ENCODE measurements at places on chromosomes 7 and 10.
A peak's percentile ranks its signal among the peaks of the same experiment; 100 is the strongest.

DNA sequence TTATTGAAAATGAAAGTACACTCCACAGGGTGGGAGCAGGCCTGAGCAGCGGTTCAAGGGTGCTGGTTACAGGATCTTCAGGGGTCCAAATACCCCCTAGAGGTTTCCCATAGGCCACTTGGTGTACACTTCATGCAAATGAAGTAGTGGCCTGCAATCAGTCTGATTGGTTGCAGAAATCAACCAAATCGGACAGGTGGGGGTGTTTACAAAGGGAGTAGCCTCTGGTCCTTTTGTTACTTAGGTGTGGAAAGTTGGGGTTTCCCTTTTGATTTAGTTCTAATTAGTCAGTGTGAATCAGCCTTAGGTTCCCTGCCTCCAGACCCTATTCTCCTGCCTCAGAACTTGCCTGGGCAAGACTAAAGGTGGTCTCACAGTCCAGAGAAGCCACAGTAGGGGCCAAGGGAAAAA lies 49.6 kb downstream of the SYPL1 start:
- no peak for DNase-seq

DNA sequence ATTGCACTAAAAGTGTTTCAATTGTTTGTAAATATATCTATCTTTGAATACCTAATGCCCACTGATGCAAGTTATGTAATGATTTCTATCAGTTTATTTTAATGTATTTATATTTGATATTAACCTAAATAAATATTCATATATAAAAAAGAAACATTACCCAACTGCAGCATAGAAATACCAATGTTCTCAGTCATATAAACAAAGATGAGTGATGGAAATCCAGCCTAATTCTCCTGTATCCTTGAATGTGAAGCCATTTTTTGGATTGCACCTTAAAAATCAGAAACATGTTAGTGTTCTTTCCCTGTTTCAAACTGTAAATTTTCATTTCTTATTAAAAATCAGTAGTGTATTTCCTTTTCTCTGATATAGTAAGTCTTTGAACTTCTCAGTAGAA lies 305.8 kb upstream of the GNAI1 start:
- no peak for DNase-seq

GRCh38 chr10:22320591-22321155 lies at the start of gene BMI1:
TSS of gene BMI1 (plus strand) at chr10:22321099. CDS start at chr10:22326450, 5,351 bp downstream.
- DNase-seq, result peak; percentile 45

- DNase-seq, result no peak
Observed at GRCh38 chr7:69090936-69091335, 507.3 kb upstream of the AUTS2 start.

GRCh38 chr10:30058570-30059132 lies 735 bp downstream of the JCAD start:
- no peak for DNase-seq

DNA sequence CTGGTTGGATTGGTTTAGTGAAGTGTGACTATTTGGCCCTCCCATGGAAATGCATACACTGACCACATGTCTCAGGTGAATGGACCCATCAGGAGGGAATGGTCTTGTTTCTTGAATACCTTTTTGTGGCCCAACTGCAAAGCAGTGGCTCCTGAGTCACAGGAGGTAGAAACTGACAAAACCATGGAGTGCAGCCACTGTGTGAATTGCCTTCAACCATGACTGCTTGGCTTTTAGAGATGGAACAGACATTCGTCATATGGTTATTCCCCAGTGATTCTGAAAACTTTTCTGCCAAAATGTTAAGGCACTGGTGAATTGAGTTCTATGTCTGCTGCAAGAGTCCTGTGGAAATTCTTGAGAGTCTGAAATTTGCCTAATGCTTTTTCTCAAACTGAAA lies 64.7 kb downstream of the CDK14 start:
- DNase-seq, result no peak

DNA sequence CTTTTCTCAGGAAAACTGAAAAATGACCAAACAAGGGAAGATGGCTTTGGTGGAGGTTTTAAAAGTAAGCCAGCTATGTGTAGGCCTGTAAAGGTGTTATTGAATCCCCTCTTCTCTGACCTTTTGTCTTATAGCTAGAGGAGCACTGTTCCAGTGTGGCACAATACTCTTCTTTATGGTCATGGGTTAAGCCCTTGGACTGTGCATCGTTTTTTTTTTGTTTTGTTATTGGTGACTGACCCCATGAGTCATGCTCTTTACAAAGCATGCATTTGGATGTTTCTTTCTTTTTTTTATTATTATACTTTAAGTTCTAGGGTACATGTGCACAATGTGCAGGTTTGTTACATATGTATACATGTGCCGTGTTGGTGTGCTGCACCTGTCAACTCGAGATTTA lies 19.6 kb upstream of the FAM25A start:
- no peak for DNase-seq

DNA sequence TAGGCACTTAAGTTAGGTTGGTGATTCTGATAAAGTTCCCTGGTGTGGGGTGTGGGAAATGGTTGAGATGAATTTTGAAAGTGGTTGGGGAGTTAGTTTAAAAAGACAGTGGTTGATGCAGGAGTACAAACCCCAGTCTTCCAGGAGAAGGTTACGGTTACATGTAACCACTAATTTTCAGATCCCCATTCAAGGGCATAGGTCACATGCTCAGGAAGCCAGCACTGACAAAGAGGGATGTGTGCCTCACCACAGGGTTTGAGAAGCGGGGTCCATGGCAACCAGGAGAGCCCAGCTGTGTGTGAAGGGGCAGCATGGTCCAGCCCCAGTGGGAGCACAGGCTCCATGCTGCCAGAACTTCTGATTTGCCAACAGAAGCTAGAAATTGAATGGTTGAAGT lies 144.2 kb downstream of the MDFIC start:
- DNase-seq, result no peak

GRCh38 chr7:87210506-87210905 lies 9.0 kb downstream of the TMEM243 start:
- no peak for DNase-seq

DNA sequence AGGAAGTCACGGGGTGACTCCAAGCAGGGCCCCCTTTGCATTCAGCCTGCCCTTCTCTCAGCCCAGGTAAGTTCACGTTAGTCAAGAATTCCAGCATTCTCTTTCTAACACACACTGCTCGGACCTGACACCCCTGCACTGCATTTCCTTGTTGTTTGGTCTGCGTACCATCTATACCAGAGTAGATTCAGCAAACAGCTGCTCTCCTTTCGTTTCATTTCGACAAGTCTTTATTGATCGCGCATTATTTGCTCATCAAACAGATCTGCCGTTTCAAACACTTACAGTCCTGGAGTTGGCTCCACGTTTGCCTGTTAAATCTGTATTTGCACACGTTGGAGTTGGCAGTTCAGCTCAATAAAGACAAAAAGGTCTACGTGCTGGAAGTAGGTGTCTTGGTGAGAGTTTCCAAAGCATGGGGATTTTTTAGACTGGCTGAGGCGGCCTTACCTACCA lies 495.1 kb downstream of the RPS24 start:
- no peak for DNase-seq

DNA sequence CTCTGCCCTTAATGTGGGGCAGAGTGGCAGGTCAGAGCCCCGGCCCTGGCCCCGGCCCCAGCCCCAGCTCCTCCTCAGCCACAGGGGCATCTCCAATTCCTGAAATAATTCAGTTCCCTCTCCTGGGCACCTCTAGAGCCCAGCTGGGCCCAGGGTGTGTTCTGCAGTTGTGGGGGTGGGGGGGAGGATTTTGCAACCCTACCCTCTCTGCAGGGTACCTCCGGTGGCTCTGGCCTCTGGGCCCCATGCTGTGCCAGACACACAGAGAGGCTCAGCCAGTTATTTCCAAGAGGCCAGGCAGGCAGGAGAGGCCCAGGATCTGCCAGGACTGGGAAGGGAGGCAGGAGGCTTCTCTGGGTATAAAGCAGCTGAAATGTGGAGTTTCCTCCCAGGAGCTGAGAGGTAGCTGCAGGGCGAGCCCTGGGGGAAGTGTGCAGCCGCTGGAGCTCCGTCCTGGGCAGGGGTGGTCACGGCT lies 47.9 kb downstream of the PWWP2B start:
- no peak for DNase-seq

GRCh38 chr7:73668103-73668885 lies 663 bp downstream of the VPS37D start:
- no peak for DNase-seq

- peak; percentile 1 for DNase-seq
Observed at GRCh38 chr10:113381981-113382509, 170.8 kb upstream of the HABP2 start.

- no peak for DNase-seq
Observed at GRCh38 chr10:105718207-105718995, 1077.3 kb downstream of the SORCS3 start.

- DNase-seq, result no peak
Observed at GRCh38 chr7:128836729-128837348, 6.6 kb downstream of the FLNC start.

- no peak for DNase-seq
Observed at GRCh38 chr7:70590126-70590854, 541.7 kb upstream of the GALNT17 start.

DNA sequence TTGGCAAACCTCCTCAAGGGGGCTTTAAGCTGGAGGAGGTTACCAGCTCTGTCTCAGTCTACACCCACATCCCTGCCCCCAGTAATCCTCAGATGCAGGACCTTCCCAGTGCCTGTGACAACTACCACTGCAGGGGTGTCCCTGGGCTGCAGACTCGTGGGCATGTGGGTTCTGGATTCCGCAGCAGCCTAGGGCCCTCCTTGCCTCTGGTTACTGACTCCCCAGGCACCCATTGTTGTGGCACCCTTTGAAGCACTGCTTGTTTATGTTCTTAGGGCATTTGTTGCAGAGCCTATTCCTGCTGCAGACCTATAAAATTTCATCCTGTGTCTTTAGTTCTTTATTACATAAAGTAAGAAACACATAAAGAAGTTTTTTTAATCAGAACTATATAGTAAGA lies 51.1 kb upstream of the GJD4 start:
- no peak for DNase-seq

- DNase-seq, result no peak
Observed at GRCh38 chr10:105070952-105071351, 429.9 kb downstream of the SORCS3 start.

GRCh38 chr7:33183504-33183903 lies 54.1 kb downstream of the BBS9 start:
- DNase-seq, result no peak

DNA sequence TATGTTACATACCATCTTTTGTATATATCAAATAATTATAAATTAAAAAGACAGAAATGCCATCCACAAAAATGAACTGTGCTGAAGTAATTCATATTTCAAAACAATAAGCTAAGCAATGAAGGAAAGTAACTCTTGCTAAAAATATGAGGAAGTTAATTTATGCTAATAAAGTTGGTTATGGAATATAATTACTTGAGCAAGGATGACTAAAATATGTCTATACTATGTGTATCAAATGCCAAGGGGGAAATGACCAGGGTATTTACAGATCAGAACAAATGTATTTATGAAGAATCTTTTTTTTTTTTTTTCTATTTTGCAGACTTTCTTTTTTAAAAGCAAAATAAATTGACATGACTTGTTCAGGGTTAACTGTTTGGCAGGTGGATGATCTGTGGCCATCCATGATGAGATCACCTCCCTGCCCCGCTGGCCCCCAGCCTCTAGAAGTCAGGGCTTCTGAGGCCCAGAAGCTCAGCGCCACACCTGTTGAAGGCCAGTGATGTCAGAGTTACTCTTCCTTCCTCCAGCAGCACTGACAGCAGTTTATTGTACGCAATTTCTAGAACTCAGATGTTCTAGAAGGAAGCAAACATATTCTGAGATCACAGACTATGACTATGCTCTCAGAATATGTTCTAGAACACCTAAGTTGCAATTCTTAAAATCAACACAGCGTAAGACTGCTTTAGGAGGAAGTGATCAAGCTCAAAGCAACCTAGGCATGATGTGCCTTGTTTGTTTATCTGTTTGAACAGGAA lies 196.1 kb upstream of the KLF14 start:
- no peak for DNase-seq

DNA sequence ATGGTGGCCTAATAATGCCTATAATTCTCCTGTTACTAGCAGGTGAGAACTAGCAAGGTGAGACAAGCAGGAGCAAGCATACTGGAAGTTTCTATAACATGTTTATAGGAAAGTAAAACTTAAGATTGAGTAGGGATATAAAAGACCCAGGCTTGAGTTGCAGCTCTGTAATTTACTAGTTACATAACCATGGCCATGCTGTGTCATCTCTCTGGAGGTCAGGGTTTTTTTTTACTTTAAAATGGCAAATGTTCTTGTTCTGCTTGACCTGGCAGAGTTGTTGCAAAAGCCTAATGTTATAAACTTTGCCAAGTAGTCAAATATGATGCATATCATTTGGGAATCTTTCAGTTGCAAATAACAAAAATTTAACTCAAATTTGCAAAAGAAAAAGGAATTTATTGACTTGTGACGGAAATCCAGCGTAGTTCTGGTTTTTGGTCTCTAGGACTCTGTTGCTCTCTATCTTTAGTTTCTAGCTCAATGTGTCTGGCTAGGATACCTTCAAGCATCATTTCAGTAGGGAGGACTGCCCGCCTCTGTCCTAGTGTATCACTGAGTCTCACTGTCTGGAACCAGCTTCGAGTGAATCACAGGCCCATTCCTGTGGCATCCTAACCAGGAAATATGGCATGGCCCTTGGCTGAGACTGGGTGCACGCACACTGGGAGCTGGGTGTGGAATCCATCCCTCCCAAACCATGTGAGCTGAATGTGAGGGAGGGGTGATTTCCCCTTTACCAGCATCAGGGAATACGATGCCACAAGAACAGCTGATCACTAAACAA lies 67.9 kb downstream of the ADAM22 start:
- no peak for DNase-seq

DNA sequence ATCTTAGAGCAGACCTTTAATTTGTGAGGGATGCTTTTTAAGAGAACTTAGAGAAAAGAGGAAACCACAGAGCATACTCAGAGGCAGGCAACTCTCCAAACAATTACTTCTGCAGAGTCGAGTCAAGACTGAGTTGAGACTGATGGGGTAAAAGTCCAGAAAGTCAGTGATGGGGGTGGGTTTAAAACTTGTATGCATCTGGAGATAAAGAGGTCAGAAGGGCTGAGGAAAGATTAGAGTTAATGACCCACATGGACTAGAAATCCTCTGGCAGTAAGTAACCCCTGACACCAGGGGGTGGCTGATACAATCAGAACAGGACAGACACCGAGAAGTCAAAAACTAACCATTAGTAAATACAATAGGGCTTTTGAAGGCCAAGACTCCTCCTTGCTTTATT lies 42.4 kb upstream of the SEPTIN7 start:
- no peak for DNase-seq

DNA sequence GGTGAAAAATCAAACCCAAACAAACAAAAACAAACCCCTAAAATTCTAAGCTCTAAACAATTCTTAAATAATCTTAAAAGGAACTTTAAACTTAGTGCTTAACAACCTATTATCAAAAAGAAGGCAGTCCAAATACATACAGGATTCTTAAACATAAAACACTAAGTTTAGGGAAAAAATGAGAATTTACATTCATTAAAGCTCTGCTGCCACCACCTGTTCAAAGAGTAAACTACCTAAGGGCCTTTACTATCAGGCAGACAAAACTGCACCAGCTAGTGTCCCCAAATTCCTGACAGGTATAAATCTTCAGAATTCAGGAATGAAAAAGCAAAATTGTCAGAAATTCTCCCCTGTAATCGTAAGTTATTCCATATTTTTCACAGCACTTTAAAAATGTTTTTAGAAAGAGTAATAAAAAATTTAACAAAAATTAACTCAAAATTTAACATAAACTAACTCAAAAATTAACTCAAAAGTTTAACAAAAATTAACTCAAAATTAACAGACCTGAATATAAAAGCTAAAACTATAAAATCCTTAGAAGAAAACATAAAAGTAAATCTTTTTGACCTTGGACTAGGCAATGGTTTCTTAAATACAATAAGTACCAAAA lies 55.1 kb downstream of the PDZD8 start:
- no peak for DNase-seq

- DNase-seq, result no peak
Observed at GRCh38 chr7:142883571-142884285, 1.8 kb downstream of the TRPV6 start.
